ENCODE measurements at places on chromosomes 1 and 21.
A peak's percentile ranks its signal among the peaks of the same experiment; 100 is the strongest.

- no peak for DNase-seq
Measured at GRCh38 chr1:7388141-7388487, 383.0 kb upstream of the VAMP3 start.

- no peak for DNase-seq
Measured at GRCh38 chr1:204031098-204031710, 41.7 kb upstream of the SOX13 start.

DNA sequence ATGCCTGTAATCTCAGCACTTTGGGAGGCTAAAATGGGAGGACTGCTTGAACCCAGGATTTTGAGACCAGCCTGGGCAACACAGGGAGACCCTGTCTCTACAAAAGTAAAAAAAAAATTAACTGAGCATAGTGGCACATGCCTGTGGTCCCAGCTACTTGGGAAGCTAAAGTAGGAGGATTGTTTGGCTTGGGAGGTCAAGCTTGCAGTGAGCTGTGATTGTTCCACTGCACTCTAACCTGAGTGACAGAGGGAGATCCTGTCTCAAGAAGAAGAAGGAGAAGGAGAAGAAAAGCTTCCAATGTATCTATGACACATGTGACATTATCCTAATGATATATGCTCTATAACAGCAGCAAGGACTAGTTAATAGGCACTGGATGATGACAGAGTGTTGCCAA, 20.1 kb upstream of the ARHGAP29 start:
- no peak for DNase-seq

GRCh38 chr1:185108321-185108720, 48.4 kb downstream of the TRMT1L start:
- DNase-seq = no peak

DNA sequence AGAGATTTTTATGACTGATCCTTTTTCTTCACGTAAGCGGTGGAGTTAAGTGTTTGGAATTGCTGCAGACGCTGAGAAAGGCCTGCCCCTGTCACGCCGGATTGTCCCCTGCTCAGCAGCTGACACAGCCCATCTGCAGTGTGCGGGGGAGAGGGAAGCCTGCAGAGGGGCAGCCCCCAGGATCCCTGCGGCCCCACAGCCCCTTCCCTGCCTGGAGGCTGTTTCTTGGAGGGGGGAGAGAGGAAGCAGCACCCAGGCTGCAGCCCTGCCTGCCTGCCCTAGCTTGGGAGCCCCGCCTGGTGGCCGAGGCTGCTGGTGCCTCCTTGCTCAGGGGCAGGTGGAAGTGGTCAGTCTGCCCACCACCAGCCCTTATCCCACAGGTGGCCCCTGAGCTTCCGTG, 50.7 kb downstream of the PRDM16 start:
- no peak for DNase-seq

DNA sequence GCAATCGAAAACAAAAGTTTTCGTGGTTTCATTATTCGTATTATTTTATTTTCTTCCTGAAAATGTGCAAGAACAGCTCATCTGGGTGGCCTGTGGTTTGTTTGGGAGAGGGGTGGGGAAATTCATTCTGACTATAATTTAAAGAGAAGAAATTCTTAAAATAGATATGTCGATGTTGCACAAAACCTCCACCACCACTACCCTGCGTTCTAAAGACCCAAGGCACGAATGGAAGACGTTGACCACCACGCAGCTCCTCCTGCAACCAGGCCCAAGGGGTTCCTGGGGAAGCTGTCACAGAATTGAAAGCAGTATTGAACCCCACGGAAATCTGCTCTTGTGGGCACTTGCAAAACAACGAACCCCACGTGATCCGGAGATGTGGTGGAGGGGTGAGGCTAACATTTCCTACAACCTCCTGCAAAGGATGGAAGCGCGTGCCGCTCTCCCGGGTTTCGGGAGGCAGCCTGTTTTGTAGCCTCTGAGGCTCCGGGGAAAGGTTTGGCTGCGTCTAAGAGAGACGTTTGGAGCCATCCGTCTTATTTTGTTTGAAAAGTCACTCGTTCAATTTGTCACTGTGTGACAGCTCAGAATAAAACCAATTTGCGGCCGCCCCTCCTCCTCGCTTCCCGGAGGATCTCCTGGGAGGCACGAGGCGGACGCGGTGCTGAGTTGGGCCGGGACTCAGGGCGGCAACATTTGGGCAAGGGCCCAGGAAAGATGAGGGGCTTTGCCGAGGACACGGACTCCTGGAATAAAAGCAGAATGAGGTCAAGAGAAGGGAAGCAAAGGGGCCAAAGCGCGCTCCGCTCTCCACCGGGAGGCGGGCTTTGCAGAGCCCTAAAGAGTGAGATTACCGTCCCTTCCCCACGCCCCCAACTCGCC, 810 bp upstream of the HLX start:
- peak; percentile 41 for DNase-seq

DNA sequence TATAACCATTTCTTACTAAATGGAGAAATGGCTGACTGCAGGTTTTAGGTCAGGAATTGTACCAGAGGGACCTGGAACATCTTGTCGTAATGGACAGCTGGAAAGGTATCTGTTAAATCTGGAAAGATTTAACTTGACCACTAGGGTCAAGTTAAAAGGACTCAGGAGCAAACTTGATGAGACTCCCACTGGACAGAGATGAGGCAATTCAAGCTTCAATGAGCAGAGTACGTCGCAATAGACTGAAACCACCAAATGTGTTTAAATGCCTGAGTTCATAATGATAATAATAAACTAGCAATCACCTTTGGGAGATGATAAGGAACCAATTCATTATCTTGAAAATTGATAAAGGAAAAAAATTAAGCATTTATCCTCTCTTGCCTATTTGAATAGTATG, 8.7 kb downstream of the IFNLR1 start:
- DNase-seq = no peak

Data from left colon (tissue), 2 donors.